ENCODE measurements at places on chromosomes 2 and 18. TPM values are rescaled to one million over a fixed set of nuclear protein-coding genes. Genes with fewer than 3 reads are reported as not detected.

The FZD7 gene
- 0.66 TPM for total RNA-seq

The SIX3 gene
- 0.52 TPM for total RNA-seq

The NOSTRIN gene
- 64.3 TPM for total RNA-seq

The CHRND gene
- not detected for total RNA-seq

The M1AP gene
- not detected for total RNA-seq

The LRATD1 gene
- 5.7 TPM for total RNA-seq

The UXS1 gene
- total RNA-seq = 33.6 TPM

All from body of pancreas (tissue), 4 donors.